Stimulated activated CD8-positive, alpha-beta memory T cell treated with anti-CD3 and anti-CD28 coated beads, Interleukin-7, amount 100 ng/mL, for 48 hours (primary cell): ENCODE measurements at places on chromosomes 7 and 10.

DNA sequence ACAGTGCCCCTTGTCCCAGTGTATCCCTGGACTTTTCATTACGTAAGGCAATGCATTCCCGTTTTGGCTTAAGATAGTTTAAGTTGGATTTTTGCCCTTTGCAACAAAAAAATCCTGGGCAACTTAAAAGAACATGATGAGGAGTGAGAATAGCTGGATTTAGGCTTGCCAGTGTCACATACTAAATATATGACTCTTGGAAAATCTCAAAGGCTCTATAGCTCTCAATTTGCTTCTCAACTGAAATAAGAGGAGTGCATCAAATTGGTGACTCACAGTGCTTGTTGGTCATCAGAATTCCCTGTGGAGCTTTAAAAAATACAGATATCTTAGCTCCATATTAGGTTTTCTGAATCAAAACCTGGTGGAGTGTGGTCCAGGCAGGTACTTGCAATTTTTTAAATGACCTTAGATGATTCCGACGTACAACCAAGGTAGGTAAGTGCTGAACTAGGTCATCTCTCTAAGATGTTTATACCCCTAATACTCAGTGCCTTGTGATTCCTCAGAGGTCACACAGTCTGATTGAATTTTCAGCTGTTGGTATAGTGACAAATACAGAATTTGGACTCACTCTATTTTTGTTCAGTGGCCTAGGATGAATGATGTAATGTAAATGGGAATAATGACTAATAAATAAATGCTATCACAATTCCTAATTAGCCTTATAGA lies 33.9 kb upstream of the ORC5 start:
- no peak for DNase-seq

DNA sequence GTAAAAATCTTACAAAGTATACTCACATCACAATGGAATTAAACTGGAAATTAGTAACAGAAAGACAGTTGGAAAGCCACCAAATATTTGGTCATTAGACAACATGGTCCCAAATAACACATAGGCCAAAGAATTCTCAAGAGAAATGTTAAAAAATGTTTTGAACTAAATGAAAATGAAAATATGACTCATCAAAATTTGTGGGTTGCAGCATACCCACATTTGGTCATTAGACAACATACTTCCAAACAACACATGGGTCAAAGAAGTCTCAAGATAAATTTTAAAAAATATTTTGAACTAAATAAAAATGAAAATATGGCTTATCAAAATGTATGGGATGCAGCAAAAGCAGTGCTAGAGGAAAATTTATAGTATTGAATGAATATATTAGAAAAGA lies 130.6 kb downstream of the MARCHF5 start:
- DNase-seq, result no peak

- DNase-seq, result no peak
These were observed 20.9 kb downstream of the SLC25A16 start for GRCh38 chr10:68506411-68506810.

DNA sequence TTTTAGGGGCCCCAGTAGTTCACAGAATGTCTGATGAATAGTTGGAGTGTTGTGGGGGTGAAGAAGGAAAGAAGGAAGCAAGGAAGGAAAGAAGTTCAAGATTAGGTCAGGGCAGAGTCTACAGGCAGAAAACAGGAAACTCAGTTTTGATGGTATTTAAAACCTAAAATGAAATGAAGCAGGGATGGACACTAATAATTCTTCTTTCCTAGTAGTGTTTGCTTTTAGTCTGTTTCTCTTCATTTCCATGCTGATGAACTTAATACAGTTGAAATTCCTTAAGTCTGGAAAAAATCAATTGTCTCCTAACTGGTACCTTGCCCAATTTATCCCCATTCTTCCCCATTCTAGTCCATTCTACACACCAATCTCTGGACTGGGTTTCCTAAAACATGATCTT lies 59.0 kb upstream of the GSAP start:
- no peak for DNase-seq

GRCh38 chr7:149046416-149046815 lies 18.1 kb upstream of the PDIA4 start:
- no peak for DNase-seq

DNA sequence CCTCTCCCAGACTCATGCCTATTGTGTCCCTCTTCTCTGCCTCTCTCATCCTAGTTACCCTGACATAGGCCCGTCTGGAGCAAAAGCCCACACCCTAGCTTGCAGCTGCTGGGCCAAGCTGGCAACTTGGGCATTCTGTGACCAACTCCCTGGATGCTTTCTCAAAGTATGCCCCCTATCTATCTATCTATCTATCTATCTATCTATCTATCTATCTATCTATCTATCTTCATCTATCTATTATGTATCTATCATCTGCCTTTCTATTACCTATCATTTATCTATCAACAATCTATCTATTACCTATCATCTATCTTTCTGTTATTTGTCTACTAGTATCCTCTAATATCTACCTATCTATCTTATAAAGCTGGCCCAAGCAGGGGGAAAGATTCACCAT lies 45.4 kb upstream of the COL13A1 start:
- no peak for DNase-seq

DNA sequence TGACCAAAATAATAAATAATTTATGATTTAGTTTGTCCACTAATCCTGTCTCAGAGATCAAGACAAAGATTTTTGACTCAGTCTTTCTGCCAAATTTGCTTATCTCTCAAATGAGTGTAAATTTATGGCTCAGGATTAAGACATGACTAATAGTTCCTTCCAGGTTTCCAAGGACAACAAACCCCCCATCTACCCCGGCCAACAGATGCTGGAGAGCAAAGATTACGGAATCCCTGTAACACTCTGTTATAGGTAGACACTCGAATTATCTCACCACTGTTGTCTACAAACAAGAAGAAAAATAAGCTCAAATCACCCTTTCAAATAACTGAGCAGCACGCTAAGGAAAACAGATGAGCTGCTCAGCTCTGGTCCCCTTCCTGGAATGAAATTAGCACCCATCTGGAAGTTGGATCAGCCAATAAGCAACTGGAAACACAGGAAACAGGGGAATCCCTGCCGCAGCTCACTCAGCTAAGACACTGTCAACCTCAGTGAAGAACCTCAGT lies 56.8 kb upstream of the SVIL start:
- DNase-seq, result no peak

DNA sequence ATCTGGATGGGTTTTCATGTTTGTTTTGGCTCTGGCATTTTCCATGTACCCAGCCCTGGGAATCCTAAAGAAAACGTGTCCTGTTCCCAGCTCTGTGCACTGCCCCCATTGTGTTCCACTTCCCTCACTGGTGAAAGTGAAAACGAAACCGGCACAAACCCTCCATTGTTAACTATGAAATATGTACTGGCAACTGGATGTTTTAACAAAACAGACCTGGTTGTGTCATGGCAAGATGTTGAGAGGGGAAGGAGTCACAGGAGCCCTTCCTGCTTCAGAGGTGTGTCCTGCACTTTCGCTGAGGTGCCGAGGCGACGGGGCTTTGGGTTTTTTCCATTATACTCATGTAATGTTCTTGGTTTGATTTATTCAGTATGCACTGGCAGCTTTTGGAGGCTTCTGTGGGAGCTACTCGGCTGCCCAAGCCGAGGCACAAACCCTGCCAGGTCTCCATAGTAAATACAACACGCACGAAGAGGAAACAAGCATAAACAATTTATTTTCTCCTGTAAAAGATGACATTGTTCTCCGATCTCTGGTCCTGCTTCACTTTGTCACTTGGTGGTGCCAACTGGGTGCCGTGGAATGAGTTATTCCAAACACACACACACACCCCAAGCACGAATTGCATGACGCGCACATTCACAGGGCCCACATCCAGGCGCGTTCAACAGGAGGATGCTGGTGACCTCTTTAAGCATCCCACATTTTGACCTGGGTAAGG lies 118.2 kb downstream of the CDK6 start:
- DNase-seq, result peak; percentile 23

DNA sequence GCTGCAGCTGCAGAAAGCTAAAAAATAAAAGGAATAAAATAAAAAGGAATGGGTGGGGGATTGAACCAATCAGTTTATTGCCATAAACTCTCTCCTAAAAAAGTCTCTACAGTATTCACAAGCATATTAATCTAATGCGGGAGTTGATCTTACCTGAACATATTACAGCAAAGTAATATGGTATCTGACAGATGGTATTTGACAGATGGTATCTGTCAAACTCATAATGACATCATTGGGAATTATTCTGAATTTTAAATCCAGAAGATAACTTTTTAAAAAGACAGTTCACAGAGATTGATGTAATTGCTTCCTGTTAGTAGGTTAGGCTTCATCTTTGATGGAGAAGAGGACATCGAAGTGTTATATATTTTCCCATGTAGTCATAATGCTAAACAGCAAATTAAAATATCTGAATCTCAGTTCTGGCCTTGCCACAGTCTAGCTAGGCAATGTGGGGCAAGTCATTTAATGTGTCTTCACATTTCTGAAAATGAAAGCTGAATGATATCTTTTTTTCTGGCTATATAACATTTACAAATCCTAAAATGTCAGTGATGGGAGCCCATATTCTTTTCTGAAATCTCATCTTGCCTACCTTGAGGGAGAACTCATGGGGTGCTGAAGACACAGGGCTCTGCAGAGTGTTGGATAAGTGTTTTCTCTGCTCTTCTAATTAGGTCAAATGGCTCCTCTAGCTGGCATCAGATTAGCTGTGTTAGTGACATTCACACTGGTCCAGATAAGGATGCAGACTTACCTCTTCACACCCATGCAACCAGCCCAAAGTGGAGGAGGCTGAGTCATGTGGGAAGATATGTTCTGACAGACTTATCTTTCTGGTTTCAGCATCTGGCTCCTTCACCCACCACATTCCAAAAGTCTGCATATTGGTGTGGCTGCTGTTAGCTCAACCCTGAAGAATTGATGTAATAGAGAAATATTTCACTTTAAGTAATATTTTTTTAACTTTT lies 2.1 kb upstream of the LIPM start:
- no peak for DNase-seq

GRCh38 chr10:49844775-49845595 lies 82.9 kb upstream of the OGDHL start:
- DNase-seq, result no peak

DNA sequence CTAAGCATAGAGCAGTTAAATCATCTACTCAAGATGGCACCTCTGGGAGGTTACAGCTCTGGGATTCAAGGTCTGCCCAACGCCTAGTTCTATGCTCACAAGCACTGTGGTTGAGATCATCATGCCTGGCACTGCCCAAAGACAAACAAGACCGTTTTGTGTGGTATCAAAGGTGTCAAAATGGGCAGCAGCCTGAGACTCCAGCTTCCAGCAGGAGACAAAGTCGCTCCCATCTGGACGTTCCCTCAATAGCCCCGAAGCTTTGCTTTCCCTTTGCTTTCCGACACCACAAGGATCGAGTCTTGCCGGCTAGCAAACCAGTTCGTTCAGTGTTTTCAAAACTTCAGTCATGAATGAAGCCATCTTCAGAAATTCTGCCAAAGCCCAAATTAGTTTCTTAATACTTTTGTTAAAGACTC lies 5.1 kb downstream of the HABP2 start:
- DNase-seq, result no peak
